ENCODE measurements at places on chromosomes 6 and 20. TPM values are rescaled to one million over a fixed set of nuclear protein-coding genes. Genes with fewer than 3 reads are reported as not detected.

DNA sequence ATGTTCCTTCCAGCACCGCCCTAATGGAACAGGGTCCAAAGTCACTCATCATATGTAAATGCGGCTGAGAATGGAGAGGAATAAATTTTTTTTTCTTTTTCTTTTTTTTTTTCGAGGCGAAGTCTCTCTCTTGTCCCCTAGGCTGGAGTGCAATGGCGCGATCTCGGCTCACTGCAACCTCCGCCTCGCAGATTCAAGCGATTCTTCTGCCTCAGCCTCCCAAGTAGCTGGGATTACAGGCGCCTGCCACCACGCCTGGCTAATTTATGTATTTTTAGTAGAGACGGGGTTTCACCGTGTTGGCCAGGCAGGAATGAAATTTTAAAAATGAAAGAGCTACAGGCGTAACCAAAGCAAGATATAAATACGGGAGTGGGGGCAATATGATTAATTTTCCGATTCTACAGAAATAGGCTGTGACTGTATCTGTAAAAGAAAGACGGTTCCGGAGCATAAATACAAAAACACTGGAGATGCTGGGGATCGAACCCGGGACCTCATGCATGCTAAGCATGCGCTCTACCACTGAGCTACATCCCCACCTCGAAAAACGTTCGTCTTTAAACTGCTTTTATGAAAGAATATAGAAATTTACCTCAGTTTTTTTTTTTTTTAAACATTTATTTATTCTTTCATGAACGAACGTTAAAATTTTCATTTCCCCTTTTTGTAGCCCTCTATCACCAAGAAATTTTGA is 132.2 kb downstream of the GPX5 start:
- H3K27me3 ChIP-seq = no peaks in the 10 kb centered on the region
- peak overlapping the region; percentile 35 for H3K4me3 ChIP-seq
- DNase-seq = no peak
- peaks cover 9% of the 10 kb centered on the region for H3K4me1 ChIP-seq
- H3K27ac ChIP-seq = no peak overlapping the region
- no peaks in the 10 kb centered on the region for H3K36me3 ChIP-seq

GRCh38 chr6:150894935-150895552 is 29.5 kb downstream of the MTHFD1L start:
- no peak overlapping the region for H3K4me3 ChIP-seq
- H3K36me3 ChIP-seq = no peaks in the 10 kb centered on the region
- no peaks in the 10 kb centered on the region for H3K27me3 ChIP-seq
- no peak overlapping the region for H3K27ac ChIP-seq
- no peak for DNase-seq

DNA sequence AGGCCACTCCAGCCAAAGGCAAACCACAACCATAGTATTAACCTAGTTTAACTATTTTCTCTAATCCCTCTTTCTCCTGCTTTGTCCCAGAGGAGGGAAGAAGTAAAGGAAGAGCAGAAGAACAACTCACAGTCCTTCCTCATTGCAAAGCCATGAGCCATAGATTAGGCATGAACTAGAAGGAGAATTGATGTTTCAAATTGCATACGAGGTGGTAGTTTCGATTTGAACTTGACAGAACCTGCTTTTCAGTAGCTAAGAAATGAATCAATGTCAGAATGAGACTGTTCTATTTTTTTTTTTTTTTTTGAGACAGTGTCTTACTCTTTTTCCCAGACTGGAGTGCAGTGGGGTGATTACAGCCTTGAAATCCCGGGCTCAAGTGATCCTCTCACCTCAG is 48.3 kb downstream of the PROKR2 start:
- no peaks in the 10 kb centered on the region for H3K4me1 ChIP-seq
- H3K27ac ChIP-seq = no peak overlapping the region
- DNase-seq = no peak
- H3K4me3 ChIP-seq = no peak overlapping the region
- H3K36me3 ChIP-seq = no peaks in the 10 kb centered on the region

- H3K4me1 ChIP-seq = no peaks in the 10 kb centered on the region
- no peak for DNase-seq
- no peak overlapping the region for H3K4me3 ChIP-seq
- no peaks in the 10 kb centered on the region for H3K27me3 ChIP-seq
- no peak overlapping the region for H3K27ac ChIP-seq
Measured at GRCh38 chr6:75563032-75563431, 38.6 kb upstream of the SENP6 start.

DNA sequence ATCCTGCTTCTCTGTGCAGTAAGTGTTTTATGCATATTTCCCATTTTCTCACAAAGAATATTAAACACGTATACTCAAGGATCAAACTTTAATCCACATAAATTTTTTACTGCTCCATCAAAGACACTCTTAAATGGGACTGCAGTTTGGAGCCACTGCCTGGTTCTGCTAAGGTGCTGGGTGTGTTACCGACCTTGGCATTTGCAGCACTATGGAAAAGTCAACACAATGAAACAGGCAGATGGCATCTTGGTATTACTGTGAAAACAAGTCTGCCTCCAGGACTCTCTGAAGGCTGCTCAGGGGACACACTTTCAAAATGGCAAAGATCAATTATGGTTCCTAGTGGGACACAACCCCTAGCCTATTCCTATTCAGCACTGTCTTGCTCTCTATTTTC is 17.3 kb upstream of the HLA-G start:
- no peaks in the 10 kb centered on the region for H3K36me3 ChIP-seq
- no peak overlapping the region for H3K4me3 ChIP-seq
- DNase-seq = peak; percentile 31
- H3K27me3 ChIP-seq = no peaks in the 10 kb centered on the region
- H3K4me1 ChIP-seq = no peaks in the 10 kb centered on the region
- no peak overlapping the region for H3K27ac ChIP-seq

- no peak for DNase-seq
- H3K36me3 ChIP-seq = no peaks in the 10 kb centered on the region
- no peak overlapping the region for H3K27ac ChIP-seq
- no peak overlapping the region for H3K4me3 ChIP-seq
- no peaks in the 10 kb centered on the region for H3K27me3 ChIP-seq
Measured at GRCh38 chr20:25372584-25373336, 17.9 kb downstream of the ABHD12 start.

- DNase-seq = no peak
- H3K27me3 ChIP-seq = no peaks in the 10 kb centered on the region
- H3K36me3 ChIP-seq = no peaks in the 10 kb centered on the region
- no peak overlapping the region for H3K4me3 ChIP-seq
- no peak overlapping the region for H3K27ac ChIP-seq
Measured at GRCh38 chr6:41720262-41720620, 15.2 kb downstream of the TFEB start.

- no peak for DNase-seq
- H3K27ac ChIP-seq = no peak overlapping the region
- no peaks in the 10 kb centered on the region for H3K36me3 ChIP-seq
- no peak overlapping the region for H3K4me3 ChIP-seq
Measured at GRCh38 chr6:145331066-145331465, 404.3 kb downstream of the EPM2A start.

GRCh38 chr6:40807484-40807883 is 220.3 kb upstream of the LRFN2 start:
- H3K36me3 ChIP-seq = no peaks in the 10 kb centered on the region
- no peak overlapping the region for H3K4me3 ChIP-seq
- H3K4me1 ChIP-seq = peaks cover 16% of the 10 kb centered on the region
- no peaks in the 10 kb centered on the region for H3K27me3 ChIP-seq
- H3K27ac ChIP-seq = no peak overlapping the region

DNA sequence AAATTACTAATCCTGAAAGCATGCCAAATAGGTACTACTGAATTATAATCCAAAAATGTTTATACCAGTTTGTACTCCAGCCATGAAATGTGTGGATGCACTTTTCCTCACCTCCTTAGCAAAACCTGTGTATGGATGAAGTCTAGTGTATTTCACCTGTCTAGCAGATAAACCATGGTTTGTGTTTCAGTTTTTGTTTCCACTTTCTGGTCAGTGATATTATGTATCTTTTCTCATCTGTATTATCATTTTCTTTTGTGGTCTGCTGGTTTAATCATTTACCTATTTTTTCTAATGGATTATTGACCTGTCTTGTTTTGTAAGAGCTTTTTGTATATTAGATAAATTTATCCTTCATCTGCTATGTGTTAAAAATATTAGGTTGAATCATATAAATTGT is 41.0 kb upstream of the TMEM217 start:
- H3K4me1 ChIP-seq = no peaks in the 10 kb centered on the region
- H3K27ac ChIP-seq = no peak overlapping the region
- H3K27me3 ChIP-seq = no peaks in the 10 kb centered on the region
- DNase-seq = no peak
- H3K4me3 ChIP-seq = no peak overlapping the region

DNA sequence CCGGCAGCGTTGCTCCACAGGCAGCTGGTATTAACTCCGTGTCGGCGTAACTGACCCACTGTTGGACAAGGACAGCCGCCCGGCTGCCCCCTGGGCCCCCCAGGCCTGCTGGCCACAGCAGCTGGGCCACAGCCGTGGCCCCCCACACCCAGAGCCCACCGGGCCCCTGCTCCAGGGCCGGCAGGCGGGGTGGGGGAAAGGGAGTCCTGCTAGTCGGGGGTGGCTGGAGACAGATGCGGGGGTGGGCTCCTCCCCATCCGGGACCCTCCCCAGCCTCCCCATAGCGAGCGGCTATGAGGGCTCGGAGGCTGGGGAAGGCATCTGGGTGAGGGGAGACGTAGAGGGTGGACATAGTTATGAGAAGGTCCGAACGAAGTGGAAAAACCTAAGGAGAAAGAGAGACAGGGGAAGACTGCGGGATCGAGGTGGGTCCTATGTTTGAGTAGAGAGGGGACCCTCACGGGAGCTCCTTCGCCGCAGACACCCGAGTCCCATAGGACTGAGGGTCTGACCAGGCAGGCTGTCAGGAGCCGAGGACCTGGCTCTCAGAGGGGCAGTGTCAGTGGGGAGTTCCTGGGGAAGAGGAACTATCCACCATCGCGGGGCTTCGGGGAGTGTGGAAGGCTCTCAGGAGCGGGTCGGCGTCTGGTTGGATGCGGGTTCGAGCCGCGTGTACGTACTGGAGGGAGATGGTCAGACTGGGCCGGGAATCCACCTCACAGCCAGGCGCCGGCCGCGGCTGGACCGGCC is 511 bp downstream of the VARS1 start:
- DNase-seq = no peak
- peak overlapping the region; percentile 93 for H3K4me3 ChIP-seq
- H3K4me1 ChIP-seq = peaks cover 13% of the 10 kb centered on the region
- H3K27ac ChIP-seq = peak overlapping the region; percentile 92

DNA sequence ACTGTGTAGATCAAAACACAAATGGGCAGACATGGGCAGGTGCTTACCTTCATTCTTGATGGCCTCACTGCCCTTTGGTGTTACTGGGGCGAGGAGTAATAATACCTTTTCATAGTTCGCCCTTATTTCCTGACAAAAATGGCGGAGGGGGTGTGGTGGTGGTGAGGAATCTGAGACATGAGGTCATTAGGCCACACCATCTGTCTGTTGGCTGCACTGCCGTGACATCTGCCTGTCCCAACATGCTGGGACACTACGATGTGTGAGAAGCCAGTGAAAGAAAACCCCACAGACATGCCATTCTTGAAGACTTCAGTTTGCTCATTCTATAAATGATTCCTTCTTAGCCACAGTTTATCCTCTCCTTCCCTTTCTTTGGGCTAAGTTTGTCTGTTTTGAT is 13.4 kb upstream of the MAPRE1 start:
- H3K4me3 ChIP-seq = no peak overlapping the region
- H3K27me3 ChIP-seq = no peaks in the 10 kb centered on the region
- H3K36me3 ChIP-seq = peaks cover 43% of the 10 kb centered on the region
- H3K4me1 ChIP-seq = no peaks in the 10 kb centered on the region
- no peak overlapping the region for H3K27ac ChIP-seq
- no peak for DNase-seq

DNA sequence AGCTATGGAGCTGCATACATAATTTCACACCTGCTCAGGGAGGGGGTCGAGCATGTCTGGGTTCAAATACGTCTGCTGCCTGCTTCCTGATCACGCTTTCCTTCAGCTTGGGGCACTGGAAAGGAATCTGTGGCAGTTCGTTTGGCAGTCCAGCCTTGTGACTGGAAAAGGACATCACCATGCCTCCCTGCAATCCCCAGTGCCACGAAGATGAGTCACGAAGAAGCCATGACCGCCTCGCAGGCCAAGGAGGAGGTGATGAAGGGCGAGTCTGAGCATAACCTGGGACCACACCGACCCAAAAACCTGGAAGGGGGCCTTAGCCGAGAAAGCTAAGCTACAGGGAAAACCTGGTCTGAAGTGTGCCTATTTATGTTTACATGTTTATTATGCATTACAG is 13.1 kb downstream of the JAG1 start:
- H3K27me3 ChIP-seq = no peaks in the 10 kb centered on the region
- DNase-seq = no peak
- H3K4me3 ChIP-seq = no peak overlapping the region

DNA sequence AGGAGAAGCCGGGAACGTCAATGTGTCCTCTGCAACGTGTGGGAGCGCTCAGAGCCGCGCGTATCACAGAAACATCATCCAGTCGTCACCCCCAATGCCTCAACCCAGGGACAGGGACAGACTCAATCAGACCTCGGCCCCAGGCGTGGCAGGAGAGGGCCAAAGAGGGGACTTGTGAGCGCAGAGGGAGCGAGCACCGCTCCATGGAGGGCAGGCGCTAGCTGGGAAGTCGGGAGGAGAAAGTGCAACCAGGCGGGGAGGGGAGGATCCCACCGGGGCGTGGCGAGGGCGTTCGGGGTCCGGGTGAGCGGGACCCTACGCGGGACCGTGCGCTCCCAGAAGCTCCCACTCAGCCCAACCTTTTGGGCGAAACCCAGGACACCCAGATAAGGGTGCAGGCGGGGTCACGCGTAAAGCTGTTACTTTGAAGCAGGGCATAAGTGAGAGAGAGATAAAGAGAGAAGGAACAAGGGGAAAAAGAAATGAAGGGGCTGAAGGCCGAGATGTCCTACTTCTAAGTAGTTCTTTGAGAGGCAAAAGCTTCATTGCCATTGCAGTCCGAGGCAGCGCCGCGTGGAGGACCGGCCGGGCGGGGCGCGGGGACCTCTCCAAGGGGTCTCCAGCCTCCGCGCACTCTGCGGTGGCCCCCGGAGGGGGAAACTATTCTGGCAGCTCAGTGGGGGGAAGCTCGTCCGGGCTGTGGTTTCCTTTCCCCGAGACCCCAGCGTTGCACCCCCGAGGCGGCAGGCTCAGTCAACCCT is 862 bp upstream of the SOBP start:
- no peaks in the 10 kb centered on the region for H3K36me3 ChIP-seq
- H3K27ac ChIP-seq = peak overlapping the region; percentile 87
- no peak for DNase-seq
- H3K4me1 ChIP-seq = peaks cover 27% of the 10 kb centered on the region
- H3K27me3 ChIP-seq = no peaks in the 10 kb centered on the region
- H3K4me3 ChIP-seq = peak overlapping the region; percentile 76

GRCh38 chr20:47150403-47151152 is 205.9 kb downstream of the ZMYND8 start:
- H3K27me3 ChIP-seq = no peaks in the 10 kb centered on the region
- no peaks in the 10 kb centered on the region for H3K36me3 ChIP-seq
- no peaks in the 10 kb centered on the region for H3K4me1 ChIP-seq
- no peak for DNase-seq

Gene CDH26
- 0.39 TPM for total RNA-seq

Gene RNF114
- total RNA-seq = 142 TPM

Gene LRRN4
- 0.17 TPM for total RNA-seq

Gene TUBB1
- not detected for total RNA-seq

Gene ROS1
- total RNA-seq = not detected

Gene SOBP
- 18.6 TPM for total RNA-seq

Gene RIMS1
- 35.4 TPM for total RNA-seq

Gene WFDC10B
- not detected for total RNA-seq
